Activated T-cell treated with anti-CD3 and anti-CD28 coated beads for 48 hours (primary cell): ENCODE measurements at places on chromosomes 3 and 15.

GRCh38 chr3:52062505-52062904 lies 6.1 kb upstream of the DUSP7 start:
- no peak for DNase-seq

DNA sequence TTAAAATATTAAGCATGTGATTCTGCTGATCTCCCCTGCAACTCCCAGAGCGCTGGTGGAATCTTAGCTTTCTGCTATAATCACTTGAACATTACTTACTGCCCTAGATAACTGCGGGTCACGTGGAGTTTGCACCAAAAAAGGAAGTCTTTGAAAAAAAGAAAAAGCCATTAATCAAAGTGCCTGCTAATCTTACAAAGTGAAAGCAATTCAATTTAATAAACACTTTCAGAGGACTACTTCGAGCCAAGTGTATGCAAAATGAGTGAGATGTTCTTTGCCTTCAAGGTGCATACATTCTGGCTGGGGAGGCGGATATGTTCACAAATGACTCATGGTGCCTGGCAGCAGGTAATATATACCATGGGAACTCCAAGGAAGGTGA lies 109.9 kb upstream of the GAP43 start:
- DNase-seq: no peak

DNA sequence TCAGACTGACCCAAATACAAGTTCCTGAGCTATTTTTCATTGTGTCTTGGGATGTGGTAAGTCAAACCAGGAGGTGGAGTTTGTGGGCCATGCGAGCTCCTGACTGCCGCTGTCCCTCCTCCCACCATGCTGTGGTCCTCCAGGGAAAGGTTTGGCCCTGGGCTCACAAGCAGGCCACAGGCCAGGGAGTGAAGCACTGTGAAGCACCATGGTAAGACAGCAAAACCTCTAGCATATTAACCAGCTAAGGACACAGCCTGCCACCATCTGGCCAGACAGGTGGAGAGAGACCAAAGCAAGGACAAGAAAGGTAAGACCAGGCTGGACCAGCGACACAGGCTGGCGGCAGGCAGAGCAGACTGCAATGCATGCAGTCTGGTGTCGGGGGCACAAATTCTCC lies 15.3 kb downstream of the RAB43 start:
- DNase-seq: no peak

- DNase-seq: no peak
Measured at GRCh38 chr3:101117980-101118379, 124.8 kb upstream of the ABI3BP start.

DNA sequence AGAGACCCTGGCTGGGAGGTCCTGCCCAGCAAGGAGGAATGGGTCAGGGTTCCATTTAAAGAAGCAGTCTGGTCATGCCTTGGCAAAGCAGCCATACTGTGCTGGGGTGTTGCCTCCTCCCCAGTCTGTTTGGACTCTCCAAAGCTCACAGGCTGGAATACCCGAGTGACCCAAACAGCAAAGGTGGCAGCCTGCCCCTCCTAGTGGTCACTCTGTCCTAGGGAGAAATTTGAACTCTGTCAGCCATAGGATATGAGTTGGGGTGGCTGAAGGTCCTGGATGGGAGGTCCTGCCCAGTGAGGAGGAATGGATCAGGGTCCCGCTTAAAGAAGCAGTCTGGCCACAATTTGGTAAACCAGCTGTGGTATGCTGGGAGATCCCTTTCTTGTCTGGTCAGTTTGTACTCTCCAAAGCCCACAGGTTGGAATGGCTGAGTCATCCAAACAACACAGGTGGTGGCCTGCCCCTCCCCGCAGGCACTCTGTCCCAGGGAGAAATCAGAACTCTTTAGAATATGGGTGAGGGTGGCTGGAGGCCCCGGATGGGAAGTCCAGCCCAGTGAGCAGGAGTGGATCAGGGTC lies 45.0 kb downstream of the CCR1 start:
- DNase-seq: no peak

DNA sequence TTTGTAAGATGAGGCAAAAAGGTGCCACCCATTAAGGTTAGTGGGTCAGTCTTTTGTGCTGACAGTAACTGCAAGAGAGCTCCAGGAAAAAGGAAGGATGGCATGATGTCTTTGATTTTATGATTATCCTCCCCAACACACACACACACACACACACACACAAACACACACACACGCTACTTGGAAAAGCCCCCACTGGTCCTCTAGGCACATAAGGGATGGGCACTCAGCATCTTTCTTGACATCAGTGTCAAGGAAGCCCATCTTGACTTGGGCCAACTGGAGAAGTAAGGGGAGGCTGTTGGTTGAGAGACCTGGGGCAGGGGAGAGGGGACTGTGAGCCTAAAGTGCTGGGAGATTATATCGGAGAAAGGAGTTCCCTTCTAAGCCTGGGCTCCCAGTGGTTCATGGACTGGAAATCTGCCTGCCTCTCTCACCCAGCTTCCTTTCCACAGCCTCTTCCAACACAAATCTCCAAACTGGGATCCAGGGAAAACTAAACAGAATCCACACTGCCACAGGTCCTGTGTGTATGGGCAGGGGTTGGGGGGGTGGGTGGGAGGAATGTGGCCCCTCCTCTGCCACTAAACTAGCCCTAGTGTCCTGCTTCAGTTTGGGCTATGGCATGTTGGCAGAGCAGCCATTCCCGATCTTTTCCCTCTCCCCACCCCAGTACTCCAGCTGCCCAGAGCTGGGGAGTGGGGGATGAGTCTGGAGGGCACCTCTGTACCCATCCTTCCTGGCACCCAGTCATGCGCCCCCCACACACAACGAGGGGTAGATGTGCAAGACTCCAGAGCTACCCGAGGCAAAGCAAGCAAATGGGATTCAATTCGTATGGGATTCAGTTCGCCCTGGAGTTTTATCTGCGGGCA lies 1.6 kb downstream of the AMOTL2 start:
- DNase-seq: no peak

DNA sequence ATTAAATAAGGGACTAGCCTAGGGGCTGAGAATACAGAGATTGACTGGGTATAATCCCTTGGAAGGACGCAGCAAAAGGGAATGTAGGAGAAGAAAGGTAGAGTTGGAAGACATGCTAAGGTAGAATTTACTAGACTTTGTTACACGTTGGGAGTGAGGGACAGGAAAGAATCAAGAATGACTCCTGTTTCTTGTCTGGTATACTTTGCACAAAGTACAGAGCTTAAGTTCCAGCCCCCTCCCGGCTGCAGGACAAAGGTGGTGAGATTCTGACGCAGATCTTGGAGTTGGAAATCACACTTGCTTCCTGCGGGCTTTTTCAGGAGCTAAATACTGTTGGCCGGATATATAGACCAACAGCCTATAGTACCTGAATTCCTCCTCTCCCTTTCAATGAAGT lies 895 bp downstream of the HYKK start:
- no peak for DNase-seq

GRCh38 chr3:177051411-177051810 lies 145.9 kb downstream of the TBL1XR1 start:
- DNase-seq: no peak

- DNase-seq: no peak
Measured at GRCh38 chr3:50078622-50079021, 10.1 kb upstream of the RBM5 start.

GRCh38 chr3:197795200-197795599 lies 4.1 kb downstream of the LRCH3 start:
- no peak for DNase-seq

DNA sequence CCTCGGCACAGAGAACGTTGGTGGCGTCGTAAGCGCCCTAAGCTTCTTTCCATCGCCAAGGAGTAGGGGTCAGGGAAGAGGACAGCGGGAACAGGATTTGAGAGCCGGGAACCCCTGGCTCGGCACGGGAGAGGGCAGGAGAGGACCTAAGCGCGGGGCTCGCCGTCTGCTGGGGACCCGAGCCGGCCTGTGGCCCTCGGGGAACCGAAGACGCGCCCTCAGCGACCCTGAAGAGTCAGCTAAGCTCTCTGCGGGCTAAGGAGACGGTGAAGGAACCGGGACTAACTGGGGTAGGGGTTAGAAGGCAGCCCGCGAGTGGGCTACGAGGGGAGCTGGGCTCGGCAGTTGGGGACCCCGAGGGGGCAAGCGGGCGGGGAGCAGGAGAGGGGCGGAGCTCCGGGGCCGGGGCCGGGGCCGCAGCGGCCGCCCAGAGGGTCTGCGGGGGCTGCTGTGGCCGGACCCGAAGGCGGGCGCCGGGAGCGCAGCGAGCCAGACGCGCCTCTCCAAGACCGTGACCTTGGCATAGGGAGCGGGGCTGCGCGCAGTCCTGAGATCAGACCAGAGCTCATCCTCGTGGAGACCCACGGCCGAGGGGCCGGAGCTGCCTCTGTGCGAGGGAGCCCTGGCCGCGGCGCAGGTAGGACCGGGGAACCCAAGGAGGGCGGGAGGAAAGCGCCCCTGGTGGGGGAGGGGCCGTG lies 574 bp downstream of the CASR start:
- DNase-seq: no peak

DNA sequence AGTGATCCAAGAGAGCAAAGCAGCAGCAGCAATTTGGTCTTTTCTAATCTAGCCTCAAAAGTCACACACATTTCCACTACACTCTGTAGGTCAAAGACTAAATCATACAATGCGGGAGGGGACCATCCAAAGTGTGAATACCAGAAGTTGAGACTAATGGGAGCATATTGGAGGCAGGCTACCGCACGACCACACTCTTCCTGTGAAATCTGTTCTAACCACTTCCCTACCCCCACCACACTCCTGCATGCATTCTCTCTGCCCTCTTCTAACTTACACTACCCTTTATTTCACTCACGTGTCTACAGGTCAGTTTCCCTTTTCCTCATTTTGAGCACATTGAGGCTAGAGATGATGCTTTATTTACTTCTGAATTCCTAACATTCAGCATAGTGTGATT lies 23.7 kb upstream of the PRTG start:
- DNase-seq: no peak

GRCh38 chr15:95454403-95455262 lies 875.9 kb upstream of the NR2F2 start:
- no peak for DNase-seq

DNA sequence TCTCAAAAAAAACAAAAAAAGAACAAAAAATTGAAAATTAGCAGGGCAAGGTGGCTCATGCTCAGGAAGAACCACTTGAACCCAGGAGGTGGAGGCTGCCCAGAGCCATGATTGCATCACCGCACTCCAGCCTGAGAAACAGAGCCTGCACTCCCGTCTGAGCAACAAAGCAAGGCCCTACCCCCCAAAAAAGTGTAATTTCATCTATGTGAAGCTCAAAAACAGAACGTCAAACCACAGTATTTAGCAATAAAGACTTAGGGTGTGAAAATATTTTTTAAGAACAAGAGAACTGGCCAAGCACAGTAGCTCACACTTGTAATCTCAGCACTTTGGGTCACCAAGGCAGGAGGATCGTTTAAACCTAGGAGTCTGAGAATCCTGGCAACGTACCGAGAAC lies 38.2 kb downstream of the STAG1 start:
- no peak for DNase-seq

DNA sequence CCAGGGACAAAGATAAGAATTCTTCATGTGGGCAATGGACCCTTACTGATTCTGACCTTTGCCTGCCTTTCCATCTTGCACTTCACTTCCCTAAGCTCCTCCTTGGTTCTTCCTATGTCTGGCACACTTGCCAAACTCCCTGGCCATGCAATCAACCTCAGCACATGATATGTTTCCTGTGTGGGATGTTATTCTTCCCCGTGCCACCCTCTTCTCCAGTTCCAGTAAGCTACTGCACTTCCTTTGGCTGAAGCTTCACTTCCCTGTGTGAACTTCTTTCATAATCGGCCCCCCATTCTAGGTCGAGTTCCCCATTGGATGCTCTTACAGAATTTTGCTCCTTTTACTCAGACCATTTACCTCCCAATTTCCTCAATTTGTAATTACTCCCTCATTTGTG lies 10.7 kb upstream of the TASOR start:
- no peak for DNase-seq

- DNase-seq: no peak
Measured at GRCh38 chr3:126100634-126101301, 16.8 kb upstream of the SLC41A3 start.

DNA sequence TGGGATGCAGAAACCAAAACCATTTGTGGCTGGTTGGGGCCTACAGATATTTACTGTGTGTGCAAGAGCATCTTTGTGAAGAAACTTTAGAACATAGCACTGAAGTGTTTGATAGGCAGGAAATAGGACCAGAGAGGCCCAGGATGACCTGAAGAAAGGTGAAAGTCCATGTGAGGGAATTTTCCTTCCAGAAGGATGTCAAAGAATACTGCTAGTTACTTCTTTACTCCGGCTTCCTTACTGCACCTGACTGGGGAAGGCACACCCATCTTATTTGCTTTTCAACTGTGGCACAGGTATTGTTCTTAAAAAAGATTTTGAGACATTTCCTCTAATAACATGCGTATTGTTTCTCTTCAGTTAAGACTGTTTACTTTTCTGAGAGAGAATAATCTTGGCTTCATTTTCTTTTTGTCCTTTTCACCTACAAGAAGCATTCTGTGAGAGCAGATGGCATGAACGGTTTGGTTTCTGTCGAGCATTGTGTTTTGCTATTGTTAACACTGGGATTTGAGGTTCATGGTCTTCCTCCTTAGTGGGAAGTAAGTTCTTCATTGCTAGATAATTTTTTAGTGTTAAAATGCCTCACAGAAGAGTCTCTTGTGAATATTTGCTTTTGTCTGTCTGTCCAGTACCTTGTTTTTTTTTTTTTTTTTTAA lies 71.5 kb downstream of the SLCO3A1 start:
- no peak for DNase-seq

GRCh38 chr15:57251308-57251707 lies 125.0 kb upstream of the CGNL1 start:
- DNase-seq: no peak

GRCh38 chr15:88834211-88834812 lies 31.1 kb downstream of the ACAN start:
- no peak for DNase-seq

DNA sequence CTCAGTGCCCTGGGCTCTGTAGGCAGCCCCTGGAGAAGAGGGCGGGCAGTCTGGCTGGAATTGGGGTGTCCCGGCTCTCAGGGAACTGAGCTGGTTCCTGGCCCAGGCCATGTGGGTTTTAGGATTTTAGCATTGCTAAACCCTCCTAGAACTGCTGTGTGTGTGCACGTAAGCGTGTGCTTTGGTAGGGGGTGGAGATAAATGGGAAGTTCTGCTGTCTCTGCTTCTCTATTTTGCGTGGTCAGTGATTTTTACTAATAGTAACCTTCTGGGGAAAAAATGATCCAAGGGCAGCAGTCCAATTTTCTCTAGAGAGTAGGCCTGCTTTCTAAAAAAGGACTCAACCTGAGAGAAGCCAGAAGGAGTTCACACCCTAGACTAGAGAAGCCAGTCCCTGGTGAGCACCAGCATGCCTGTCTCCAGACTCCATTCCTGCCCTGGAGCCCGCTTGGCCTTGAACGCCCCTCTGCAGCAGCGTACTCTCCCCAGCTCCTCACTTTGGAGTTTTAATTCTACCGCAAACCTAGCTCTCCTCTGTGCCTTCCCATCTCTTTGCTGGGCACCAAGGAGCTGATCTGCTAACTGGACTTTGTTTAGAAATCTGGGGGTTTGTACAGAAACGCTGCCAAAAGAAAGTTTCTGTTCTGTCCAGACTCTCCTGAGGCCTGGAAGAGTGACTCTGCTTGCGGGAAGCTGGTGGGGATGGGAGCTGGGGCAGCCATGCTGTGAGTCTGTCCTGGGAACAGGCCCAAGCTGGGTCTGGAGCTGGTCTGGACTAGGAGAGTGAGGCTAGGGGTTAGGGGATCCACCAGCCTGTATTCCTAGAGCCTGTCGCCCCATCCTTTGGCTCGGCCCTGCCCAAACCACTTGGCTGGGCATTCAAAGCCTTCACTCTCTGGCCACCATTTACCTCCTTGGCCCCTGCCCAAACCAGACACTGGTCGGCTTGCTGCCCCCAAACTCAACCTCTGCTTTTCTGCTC lies 19.7 kb downstream of the CORO2B start:
- no peak for DNase-seq

- DNase-seq: no peak
Measured at GRCh38 chr15:33150971-33151370, 43.5 kb downstream of the FMN1 start.

- no peak for DNase-seq
Measured at GRCh38 chr3:35677797-35678196, 38.5 kb downstream of the ARPP21 start.
